Stimulated activated CD4-positive, alpha-beta T cell treated with anti-CD3 and anti-CD28 coated beads, TNF-alpha, amount 100 ng/mL, for 48 hours (primary cell): ENCODE measurements at places on chromosomes 6 and 20.

DNA sequence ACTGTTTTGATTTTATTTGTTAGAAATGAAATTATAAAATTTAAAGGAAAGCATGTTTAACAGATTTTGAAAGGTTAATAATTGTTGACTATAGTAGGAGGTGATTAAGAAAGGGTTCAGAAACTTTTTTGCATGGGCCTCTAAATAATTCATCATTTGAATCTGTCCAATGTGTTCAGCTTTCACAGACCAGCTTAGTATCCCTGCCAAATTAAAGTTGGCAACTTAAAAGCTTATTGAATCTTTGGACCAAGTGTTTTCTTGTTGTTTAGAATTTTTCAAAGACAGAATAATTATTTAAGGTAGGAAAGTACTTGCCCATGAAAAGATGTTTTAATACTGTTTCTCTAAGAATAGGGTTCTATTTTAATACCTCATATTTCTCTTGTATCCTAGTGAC, 466.0 kb downstream of the GJA1 start:
- DNase-seq, result no peak

GRCh38 chr6:162344646-162345010, 382.9 kb downstream of the PRKN start:
- no peak for DNase-seq

- no peak for DNase-seq
These were observed 93.7 kb downstream of the PSMB1 start for GRCh38 chr6:170459451-170459850.

DNA sequence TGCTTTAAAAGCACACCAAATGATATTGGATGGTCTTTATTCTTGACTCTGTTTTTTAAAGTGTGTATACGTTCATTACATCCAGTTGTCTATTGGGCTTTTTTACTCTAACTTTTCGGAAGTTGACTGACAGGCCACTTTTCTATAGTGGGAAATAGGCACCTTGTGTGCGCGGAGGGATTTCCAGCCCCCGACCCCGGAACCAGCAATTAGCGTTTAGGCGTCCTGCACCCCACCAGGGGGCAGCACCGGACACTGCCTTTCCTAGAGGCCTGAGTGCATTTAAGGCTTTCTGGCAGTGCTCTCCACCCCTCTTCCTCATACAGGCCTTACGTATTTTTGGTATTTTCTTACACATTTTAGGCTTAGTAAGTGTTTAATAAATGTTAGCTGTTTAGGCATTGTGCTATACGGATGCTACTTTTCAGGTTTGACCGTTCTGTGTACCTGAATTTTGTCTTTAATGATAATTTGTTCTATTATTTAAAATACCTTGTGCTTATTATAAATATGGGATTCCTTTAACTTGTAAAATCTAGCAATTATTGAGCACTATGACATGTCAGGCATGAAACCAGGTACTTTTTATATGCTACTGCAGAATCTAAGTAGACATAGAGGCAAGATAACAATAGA, 231.8 kb downstream of the BCKDHB start:
- DNase-seq, result peak; percentile 61

- DNase-seq, result no peak
These were observed 49.8 kb downstream of the BMP7 start for GRCh38 chr20:57216669-57217068.
